Stimulated activated CD4-positive, alpha-beta T cell treated with anti-CD3 and anti-CD28 coated beads, Interleukin-2, amount 100 ng/mL, for 48 hours (primary cell): ENCODE measurements at places on chromosomes 2 and 18.

- DNase-seq = no peak
Measured at GRCh38 chr2:148853458-148853857, 21.6 kb upstream of the KIF5C start.

DNA sequence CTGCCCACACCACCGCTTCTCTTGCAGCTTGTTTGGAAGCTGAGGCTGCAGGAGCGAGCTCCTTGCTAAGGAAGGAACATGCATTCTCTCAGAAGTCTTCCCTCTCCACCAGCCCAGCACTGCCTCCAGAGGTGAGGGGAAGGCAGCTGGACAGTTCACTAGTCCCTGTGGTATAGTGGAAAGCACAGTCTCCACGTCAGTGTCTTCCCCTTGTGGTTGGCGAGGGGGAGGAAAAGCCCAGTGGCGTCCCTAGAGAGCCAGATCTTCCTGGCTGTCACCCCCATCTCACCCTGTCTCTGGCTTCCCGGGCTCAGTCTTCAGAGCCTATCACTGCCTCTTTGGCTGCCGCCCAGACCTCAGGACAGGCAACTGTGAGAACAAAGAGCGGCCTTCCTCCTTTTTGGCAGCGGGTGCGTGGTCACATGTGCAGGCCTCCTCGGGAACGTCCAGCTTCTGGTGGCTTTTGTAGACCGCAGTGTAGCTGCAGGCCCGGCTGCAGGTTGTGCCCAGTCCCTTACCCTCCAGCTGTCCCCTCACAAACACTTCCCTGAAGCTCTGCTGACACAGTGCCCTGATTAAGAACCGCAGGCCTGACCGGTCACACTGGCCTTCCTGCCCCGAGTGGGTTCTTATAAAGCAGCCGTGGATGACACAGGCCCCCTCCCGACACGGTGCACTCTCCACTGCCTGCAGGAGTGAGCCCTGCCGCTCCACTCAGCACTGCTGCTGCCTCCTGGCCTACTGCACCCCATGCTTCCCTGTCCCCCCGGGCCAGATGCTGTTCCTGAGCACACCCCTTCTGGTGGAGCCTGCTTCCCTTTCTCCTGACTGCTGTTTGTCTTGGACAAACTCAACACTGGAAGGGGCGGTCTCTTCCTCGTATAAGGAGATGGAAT, 90.9 kb downstream of the RNF144A start:
- DNase-seq = no peak

GRCh38 chr2:20669562-20670314, 2.8 kb downstream of the GDF7 start:
- no peak for DNase-seq

DNA sequence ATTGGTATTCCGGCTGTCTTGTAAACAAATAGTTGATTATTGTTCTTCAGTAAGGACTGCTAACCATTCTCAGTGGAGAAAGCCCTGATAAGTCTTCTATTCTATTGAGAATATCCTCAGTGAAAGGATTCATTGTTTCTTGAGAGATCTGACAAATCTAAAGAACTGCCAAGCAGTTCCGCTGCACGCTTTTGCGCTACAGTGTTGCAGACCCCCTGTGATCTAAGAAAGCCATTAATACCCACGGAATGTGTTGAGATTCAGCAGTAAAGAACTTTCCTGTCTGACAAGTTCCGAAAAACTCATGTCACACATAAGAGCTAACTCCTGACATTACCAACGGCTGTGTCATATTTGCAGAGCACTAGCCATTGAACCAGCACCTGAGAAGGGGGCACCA, 63.8 kb downstream of the ZNF236 start:
- DNase-seq = no peak

DNA sequence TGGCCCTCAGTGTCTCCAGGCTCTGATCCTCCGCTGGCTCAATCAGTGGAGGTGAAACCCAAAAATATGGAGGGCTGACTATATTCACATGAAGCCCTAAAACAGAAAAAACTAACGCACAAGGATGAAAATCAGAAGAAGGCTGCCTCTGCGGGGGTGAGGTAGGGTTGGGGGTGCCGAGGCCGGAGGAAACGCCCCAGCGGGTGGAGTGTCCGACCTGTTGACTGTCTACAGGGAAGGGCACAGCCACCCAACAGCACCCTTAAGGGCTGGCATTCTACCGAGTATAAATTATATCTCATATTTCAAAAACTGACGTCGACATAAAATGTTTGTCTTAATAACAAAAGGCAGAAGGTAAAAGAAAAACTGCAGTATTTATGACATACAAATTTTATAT, 223.5 kb downstream of the HDAC4 start:
- DNase-seq = no peak

DNA sequence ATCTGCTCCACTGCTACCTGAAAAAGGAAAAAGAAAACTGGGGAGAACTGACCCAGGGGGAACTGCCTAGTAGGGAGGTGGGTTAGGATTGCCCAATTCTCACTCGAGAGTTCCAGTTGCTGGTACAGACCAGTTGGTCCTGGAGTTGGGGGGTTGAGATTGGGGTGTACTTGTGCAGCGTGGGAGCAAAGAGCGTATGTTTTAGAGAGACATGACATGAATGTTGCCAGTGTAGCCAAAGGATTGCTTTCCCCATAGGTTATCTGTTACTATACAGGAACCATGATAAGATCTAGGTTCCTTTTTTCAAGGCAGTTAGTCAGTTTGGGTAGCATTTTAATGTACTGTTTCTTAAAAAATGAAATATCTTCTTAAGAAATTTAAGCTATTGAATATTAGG, 68.6 kb downstream of the APLF start:
- DNase-seq = no peak

DNA sequence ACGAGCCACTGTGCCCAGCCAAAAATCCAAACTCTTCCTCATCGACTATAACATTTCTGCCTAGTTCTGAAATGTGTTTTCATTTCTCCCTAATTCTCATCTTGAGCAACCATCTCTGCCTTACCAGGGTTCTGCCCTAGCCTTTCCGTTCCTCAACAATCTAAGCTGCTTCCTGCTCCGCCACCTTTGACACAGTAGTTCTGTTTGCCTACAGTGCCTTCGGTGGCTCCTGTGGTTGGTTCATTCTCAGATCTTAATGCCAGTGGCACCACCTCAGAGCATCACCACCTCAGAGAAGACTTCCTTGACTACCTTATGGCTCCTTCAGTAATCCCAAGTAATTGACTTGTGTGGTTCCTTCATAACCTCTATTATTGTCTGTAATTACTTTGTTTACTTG, 3.8 kb downstream of the SOCS6 start:
- no peak for DNase-seq
